NCI-H1417 (cell line): ENCODE measurements at places on chromosomes 5 and 9.
A peak's percentile ranks its signal among the peaks of the same experiment; 100 is the strongest.

GRCh38 chr9:93132287-93132927, 1.6 kb downstream of the NINJ1 start:
- no peak for DNase-seq

DNA sequence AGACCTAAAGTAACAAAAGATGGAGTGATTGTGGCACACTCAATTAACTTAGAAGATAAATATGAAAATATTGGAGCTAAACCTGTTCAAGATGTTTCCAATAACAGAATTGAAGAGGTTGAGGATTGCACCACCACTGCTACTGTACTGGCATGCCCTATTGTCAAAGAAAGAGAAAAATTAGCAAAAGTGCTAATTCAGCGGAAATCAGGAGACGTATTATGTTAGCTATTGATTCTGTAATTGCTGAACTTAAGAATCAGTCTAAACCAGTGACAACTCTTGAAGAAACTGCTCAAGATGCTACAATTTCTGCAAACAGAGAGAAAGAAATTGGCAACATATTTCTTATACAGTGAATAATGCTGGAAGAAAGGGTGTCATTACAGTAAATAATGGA, 754.4 kb downstream of the CDH18 start:
- DNase-seq: no peak

DNA sequence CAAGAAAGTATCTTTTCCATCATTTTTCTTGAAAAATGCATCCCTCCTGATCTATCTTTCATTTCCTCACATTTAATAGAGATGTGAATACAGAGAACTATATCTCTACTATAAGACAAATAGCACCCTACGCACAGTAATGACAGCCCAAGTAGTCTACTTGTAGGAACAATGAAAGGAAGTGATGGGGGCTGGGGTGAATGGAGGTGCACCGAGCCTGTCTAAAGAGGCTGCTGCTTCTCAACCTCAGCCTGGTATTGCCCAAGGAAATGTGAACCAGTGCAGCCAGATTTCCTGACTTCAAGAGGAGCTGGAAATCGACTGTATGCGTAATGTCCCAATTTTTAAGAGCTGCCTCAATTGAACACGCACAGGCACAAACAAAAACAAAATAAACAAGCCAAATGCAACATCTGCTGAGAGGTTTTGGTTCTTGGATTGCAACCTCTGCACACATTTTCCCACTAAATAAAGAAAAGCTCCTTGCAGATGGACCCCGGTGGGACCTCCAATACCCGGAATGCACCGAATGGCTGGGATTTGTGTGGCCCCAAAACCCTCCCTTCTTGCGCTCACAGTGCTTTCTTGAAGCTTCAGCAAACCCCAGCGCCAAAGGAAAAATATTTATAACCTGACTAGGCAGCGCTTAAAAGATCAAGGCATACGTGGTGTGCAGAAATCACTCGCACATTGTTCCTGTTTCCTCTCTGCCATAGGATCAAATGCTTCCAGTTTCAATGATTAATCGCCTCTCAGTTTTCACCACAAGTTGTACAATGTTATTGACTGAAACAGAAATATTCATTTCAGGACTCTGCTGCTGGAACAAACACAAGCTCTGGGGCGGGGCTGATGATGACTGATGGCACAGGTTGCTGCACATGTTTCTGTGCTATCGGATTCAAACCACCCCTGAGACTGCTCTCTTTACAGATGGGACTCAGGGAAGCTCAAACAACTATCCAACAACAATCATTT, 68.3 kb downstream of the KCNIP1 start:
- no peak for DNase-seq

DNA sequence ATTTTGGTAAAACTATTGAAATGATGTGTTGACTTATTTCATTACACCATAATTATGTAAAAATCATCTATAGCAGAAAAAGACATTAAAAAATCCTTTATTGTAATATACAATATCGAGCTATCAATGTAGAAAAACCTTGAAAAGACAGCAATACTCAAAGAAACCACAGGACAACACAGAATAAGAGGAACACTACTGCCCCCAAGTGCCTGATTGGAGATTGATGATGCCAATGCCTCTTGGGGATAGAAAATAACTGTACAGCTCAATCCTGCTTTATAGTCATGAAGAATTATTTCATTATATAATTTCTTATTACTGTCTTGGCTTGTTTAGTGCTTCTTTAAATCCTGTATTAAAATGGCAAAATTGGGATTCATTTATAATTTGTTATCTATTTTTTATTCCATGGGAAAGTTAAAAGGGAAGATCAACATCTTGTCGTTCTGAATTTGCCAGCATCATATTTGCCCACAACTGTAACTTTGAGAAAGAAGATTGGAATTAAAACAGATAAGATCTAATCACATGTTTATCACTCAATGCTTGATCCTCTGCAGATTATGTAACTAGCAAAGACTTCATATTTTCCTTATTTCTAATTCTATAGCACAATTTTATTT, 337.5 kb downstream of the CDH9 start:
- DNase-seq: peak; percentile 54

- DNase-seq: no peak
Observed at GRCh38 chr5:35117967-35118366, 70.2 kb upstream of the AGXT2 start.

- DNase-seq: no peak
Observed at GRCh38 chr5:147168578-147169327, 66.1 kb upstream of the STK32A start.

- peak; percentile 94 for DNase-seq
Observed at GRCh38 chr5:34854459-34855174, 15.7 kb downstream of the TTC23L start.

GRCh38 chr5:80149161-80149609, 106.7 kb downstream of the SERINC5 start:
- DNase-seq: peak; percentile 37

DNA sequence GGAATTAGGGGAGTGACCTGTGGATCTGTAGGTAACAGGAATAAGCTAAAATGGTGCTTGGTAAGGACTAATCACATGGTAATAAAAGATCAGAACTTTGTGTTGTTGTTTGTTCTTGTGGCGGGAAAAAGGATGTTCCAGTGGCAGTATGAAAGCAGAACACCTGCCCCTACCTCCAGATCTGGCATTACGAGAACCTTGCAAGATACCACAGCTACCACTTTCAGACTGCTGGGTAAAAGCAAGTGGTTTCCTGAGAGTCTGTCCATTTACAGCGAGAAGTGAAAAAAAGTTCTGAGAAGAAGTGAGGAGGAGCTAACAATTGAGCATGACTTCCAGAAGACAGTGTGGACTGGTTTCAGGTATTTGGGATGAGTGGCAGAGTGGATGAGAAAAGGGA, 252.5 kb downstream of the TLE4 start:
- DNase-seq: no peak

DNA sequence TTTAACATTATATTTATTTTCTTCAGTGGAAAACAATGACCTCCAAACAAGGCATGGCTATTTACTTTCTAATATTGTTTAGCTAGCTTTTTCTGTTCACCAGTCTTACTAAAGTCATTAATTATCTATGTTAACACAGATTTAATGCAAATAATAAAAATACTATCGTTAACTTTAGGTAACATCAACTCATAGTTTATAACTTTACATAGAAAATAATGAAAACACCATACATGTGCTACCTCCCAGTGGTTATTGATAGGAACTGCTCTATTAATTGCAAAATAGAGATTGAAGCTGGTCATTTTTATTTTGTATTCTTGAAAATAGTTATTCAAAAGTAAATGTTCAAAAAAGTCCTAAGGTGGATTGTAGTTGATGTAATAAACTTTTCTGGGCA, 78.3 kb upstream of the HCN1 start:
- DNase-seq: no peak

DNA sequence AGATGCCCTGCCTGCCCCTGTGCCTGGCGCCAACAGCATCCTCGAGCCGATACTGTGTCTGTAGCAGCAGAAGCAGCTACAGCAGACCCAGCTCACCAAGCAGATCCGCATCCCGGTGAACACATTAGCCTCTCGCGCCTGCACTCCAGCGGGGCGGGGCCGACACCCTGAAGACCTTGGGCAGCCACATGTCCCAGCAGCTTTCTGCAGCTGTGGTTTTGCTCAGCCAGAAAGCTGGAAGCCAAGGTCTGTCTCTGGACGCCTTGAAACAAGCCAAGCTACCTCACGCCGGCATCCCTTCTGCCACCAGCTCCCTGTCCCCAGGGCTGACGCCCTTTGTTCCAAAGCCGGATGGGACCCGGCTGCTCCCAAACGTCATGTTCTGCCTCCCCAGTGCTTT, 59.6 kb downstream of the ACTBL2 start:
- DNase-seq: no peak

DNA sequence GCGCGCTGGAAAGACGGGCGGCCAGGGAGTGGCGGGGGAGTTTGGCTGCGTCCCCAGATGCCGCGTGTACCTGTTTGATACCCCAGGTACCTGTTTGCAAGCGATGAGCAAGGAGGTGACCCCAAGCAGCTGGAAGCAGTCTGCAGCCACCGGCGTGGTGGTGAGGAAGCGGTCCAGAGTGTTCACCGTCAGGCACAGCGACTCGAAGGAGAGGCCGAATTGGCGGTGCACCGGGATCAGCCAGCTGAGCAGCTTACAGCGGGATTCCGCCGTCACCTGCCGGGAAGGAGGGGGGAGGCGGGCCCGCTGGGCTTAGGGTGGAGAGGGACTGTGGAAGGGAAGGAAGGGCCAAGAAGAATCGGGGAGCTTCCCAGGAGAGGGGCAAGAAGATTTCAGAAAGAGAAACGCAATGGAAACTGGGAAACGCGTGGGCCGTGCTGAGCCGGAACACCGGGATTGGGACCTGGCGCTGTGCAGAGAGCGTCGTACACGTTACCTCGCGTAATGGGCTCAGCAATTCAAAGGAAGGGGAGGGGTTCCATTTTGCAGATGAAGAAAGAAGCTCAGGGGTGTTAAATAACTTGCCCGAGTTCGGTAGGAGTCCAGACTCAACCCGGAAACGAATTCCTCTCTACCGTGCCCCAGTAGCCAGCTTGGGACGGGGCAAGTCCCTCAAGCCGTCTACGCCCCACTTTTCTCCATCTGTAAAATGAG, 980 bp downstream of the CCNO start:
- peak; percentile 61 for DNase-seq

- no peak for DNase-seq
Observed at GRCh38 chr5:99621772-99622681, 693.2 kb upstream of the CHD1 start.

- no peak for DNase-seq
Observed at GRCh38 chr9:136944212-136944518, 373 bp downstream of the FBXW5 start.

- no peak for DNase-seq
Observed at GRCh38 chr5:108857905-108858304, 110.2 kb downstream of the FER start.

DNA sequence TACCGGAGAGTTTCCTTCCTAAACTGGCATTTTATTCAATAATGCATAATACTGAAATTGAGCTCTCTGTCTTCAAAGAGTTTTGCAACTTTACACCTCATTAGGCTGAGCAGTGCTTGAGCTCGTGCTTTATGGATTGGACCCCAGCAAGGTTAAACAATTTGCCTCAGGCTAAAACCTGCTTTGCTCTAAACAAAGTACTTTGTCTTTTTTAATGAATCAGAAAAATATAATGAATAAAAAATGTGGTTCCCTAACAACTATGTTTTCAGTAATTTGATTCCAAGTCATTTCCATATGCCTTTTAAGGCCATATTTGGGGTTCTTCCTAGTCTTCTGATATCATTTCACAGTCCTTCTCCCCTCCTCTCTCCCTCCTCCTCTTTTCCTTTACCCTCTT, 20.0 kb downstream of the ZNF366 start:
- DNase-seq: no peak

DNA sequence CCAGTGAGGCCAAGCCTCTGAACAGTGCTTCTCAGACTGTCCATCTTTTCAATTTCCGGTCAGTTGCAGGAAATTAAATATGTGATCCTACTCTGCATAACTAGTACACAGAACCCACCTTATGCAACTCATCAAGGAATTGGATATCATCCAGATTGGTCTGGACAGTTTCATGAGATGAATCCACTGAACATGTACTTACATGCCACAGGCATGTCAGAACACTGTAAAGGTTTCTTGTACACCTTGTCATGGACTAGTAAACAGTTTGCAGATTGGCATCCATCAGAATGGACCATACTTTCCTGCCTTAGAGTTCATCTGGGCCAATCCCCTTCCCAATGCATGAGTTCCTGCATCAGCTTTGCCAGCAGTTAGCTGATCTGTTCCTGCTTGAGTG, 30.4 kb downstream of the GARNL3 start:
- no peak for DNase-seq

- DNase-seq: no peak
Observed at GRCh38 chr9:89881431-89881830, 276.6 kb downstream of the GADD45G start.

DNA sequence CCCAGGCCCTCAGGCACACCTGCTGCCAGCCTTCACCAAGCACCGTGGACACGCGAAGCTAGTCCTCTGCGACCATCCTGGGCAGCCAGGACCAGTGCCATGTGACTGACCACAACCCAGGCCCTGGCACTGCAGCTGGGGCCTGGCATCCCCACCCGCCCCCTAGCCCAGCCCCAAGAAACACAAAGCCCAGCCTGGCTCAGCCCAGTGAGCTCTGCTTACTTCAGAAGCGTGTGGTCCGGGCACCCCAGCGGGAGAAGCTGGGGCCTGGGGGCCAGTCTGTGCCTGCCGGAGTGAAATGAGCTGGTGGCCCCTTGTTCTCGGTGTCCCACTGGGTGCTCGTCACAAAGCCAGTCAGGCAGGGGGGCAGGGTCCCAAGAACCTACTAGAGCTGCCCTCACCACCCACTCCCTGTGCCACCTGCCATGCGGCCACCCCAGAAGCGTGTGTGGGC, 87.9 kb downstream of the KCNT1 start:
- no peak for DNase-seq

DNA sequence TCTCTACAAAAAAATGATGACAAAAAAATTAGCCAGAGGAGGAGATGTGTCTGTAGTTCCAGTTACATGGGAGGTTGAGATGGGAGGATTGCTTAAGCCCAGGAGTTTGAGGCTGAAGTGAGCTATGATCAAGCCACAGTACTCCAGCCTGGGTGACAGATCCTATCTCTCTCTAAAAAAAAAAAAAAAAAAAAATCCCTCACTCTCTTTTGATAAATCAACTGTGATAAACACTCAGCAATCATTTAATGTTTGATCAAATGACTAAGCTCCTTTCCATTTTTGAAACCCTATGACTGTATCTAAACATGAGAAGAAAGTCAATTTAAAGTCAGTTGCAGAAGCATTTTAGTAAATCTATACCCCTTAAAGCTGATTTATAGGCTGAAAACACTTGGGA, 112.1 kb upstream of the IL6ST start:
- DNase-seq: no peak

DNA sequence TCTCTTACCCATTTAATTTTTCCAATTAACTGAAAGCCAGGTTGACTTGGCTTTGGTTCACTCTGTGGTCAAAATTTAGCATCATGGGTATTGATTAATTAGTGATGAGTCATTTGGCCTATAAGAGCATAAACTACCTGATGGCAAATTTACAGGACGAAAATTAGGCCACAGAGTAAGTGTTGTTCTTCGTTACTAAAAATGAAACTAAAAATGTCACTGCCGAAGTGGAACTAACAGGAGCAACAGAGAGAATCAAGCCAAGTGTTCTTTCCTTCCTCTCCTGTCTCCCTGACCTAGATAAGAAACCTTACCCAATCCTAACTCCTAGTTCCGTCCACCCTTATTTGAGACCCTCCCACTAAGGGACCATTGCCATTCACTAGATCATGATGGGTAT, 176.9 kb downstream of the RAB3C start:
- no peak for DNase-seq
